ENCODE measurements at places on chromosomes 12 and 14.
A peak's percentile ranks its signal among the peaks of the same experiment; 100 is the strongest.

GRCh38 chr14:78951602-78952001 is 781.4 kb downstream of the NRXN3 start:
- no peak for DNase-seq

GRCh38 chr14:72292689-72293024 is 360.4 kb downstream of the RGS6 start:
- no peak for DNase-seq

- DNase-seq, result no peak
These were observed 72.2 kb downstream of the TSPAN8 start for GRCh38 chr12:71085575-71085974.

DNA sequence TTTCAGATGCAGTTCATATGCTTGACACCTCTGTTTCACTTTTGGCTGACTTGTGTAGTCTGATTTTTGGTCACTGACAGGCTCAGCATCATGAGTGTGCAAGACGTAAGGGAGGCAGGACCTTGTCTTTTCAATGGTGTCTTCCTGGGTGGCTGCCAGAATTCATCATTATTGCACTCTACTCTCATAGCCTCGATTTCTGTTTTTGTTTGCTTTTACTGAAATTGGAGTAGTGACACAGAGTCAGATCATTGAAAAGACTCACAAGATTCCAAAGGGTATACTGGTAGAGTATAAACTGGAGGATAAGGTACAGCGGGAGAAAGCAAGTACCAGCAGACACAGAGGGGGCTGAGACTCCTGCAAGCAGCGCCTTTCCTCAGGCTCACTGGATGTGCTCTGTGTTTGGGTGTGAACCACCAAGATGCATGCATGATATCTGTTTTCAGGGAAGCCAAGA is 126.3 kb upstream of the FGD4 start:
- no peak for DNase-seq

DNA sequence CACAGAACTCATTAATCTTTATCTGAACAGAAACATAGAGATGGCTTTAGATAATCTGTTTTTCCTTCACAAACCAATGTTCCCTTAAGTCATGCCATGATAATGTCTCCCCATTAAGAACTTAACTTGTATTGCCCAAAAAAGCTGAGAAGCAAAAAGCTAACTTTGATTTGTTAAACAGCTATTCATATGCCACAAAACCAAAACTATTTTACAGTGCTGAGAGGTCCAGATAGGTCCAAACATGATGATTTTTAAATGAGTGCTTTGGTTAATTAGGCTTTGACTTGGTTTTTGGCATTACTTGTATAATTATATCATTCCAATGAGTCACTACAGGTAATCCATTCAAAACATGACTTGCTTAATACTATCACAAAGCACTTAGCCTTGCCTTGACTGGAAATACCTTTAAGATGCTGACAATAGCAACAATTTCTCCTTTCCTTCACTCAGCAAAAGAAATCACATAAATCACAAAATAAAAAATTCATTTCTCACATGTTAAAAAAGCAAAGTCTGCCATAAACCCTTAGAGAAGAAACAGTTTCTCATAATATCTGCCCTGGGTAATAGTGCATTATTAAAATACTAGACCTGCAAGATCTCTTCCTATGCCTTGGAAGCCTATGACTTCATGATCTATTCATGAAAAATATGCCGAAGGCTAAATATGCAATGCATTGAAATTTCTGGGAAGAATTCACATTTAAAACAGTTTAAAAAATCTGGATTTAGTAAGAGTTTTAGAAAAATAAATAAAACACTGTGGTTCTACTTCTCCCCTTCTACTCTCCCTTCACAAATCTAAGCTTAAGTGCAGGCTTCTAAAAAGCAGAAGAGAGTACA is 52.0 kb upstream of the SAV1 start:
- no peak for DNase-seq

DNA sequence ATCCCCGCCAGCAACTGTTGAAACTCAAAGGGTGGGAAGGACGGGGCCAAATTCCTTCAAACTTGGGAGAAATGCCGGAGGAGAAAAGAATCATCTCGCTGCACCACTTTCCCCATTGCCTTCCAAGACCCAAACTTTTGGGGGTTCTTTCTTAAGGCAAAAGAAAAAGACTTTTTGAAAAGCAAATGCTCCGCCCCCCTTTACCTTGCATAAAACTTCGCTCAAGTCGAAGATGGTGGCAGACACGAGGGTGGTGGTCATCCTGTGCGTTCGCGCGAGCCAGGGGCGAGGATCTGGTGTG is 239 bp downstream of the ZFP36L1 start:
- DNase-seq, result no peak

DNA sequence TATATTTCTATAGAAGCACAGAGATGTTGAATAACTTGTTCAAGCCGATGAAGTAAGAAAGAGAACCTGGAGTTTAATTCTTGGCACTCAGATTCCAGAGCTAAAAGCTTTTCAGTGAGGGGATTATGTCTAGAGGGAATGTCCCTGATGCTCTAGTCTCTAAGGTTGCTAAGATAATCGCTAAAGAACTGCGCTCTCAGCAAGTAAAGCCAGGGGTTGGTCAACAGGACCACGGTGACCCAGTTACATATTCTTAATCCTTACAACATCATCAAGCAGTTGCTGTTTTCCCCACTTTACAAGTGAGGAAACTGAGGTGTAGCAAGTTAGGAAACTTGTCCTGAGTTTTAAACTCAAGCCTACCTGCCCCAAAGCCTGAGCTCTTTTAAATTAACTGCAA is 110.8 kb downstream of the DAD1 start:
- DNase-seq, result no peak

GRCh38 chr12:80798281-80798680 is 81.6 kb downstream of the MYF5 start:
- DNase-seq, result no peak

GRCh38 chr12:4975574-4975973 is 65.9 kb downstream of the KCNA1 start:
- no peak for DNase-seq

GRCh38 chr14:69318901-69319475 is 59.0 kb downstream of the GALNT16 start:
- no peak for DNase-seq

DNA sequence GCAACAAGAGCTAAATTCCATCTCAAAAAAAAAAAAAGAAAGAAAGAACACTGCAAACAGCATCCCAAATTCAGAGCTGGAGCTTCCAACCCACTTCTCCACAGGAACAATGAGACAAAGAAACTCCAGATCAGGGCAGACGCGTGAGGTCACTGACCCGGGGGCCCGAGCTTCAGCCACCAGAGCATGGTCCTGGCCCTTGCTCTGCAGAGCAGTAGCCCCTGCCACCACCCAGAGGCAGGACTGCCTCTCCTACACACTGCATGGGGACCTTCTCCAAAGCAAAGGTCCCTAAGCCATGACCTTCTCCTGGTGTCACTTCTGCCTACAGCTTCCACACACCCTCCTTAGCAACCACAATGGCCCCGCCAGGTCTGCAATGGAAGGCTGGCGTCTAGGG is 53.1 kb downstream of the CCNK start:
- no peak for DNase-seq

- no peak for DNase-seq
These were observed 634.9 kb downstream of the FSCB start for GRCh38 chr14:43872222-43872621.

DNA sequence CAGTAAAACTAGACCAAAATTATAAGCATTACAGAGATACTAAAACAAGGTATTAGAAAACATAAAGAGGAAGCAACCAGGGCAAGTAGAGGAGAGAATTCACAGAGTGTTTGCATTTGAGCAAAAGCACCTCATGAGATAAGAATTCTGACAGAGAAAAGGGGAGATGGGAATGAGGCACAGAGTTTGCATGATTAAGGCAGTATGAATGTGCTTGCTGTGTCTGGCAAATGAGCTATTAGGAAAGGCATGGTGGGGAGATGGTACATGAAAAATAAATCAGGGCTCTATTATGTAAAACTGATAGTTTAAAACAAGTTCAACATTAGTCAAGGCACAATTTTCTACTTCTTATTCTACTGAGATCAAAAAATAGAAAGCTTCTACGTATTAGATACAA is 23.1 kb downstream of the GARIN6 start:
- DNase-seq, result no peak

GRCh38 chr12:53120685-53121525 is 17.6 kb downstream of the SOAT2 start:
- DNase-seq, result no peak

- no peak for DNase-seq
These were observed at the start of gene KRT6A for GRCh38 chr12:52493172-52493571. Gene KRT6A, minus strand, starts transcription at chr12:52493257. Its CDS starts 69 bp downstream, at chr12:52493188.

- peak; percentile 23 for DNase-seq
These were observed 27.3 kb downstream of the FRS2 start for GRCh38 chr12:69497308-69498026.

- DNase-seq, result no peak
These were observed 218.4 kb downstream of the AEBP2 start for GRCh38 chr12:19657732-19658130.

- DNase-seq, result no peak
These were observed 1.4 kb upstream of the KLRC1 start for GRCh38 chr12:10454531-10454930.

- no peak for DNase-seq
These were observed 39.4 kb downstream of the TMTC1 start for GRCh38 chr12:29744365-29744764.

DNA sequence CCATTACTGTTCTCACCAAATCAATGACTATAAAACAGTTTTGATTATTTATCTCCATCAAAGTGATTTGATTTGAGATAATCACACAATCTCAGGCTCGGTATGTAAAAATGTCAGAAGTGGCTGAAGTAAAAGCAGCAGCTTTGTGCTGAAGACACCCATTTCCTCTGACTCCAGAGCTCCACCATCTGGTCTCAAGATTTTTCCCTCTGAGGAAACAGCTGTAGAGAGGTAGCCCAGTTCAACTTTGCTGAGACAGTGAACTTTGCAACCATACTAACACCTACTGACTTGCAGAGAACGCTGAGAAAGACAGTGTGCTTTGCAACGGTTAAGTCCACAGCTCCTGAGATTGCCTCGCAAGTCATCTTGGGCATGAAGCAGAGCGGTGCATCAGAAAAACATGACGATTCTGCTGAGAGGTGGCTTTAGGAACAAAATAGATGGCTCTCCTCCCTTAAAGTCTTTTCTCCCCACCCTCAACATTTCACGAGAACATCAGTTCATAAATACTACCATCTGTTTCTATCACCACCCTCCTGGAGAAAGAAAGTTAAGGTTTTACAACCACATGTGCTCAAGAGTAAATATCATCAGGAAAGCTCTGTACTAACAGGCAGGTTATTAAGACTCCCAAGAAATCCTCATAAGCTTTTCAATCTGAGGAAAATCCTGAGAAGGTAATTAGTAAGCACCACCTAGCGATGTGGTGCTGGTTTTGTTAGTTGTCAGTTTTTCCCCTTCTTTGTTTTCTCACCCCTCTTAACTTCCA is 34.8 kb downstream of the HIGD1C start:
- DNase-seq, result peak; percentile 39

GRCh38 chr12:89880690-89881350 is 172.2 kb upstream of the ATP2B1 start:
- DNase-seq, result peak; percentile 76

DNA sequence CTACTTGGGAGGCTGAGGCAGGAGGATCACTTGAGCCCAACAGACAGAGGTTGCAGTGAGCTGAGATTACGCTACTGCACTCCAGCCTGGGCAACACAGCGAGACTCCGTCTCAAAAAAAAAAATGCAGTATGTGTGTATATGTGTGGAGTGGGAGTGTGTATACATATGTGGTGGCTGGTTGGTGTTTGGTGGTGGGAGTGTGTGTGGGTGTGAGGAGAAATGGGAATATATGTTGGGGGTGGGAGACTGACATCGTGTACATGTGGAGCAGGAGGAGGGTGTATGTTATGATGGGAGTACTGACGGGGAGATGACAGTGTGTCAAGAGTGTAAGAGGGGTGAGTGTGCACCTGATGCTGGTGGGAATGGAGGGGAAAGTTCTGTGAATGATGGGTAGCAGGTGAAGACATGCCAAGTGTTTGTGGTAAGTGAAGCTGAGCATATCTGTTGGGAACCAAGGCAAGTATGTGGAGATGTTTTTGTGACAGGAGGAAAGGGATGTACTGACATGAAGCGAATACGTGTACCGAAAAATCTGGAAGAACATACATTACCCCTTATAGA is 4.2 kb downstream of the PNMA1 start:
- DNase-seq, result no peak

DNA sequence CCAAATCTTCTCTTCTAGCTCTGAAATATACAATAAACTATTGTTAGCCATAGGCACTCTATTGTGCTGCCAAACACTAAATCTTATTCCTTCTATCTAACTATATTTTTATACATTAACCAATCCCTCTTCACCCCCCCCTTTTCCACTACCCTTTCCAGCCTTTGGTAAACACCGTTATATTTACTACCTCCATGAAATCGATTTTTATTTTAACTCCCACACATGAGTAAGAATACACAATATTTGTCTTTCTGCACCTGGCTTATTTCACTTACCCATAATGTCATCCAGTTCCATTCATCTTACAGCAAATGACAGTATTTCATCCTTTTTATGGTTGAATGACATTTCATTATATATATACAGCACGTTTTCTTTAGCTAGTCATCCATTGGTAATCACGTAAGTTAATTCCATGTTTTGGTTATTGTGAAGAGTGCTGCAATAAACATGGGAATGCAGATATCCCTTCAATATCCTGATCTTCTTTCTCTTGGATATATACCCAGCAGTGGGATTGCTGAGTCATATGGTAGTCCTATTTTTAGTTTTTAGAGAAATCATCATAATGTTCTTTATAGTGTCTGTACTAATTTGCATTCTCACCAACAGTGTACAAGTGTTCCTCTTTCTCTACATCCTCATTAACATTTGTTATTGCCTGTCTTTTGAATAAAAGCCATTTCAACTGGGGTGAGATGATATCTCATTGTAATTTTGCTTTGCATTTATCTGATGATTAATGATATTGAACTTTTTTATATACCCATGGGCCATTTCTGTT is 34.2 kb upstream of the PLBD1 start:
- no peak for DNase-seq

DNA sequence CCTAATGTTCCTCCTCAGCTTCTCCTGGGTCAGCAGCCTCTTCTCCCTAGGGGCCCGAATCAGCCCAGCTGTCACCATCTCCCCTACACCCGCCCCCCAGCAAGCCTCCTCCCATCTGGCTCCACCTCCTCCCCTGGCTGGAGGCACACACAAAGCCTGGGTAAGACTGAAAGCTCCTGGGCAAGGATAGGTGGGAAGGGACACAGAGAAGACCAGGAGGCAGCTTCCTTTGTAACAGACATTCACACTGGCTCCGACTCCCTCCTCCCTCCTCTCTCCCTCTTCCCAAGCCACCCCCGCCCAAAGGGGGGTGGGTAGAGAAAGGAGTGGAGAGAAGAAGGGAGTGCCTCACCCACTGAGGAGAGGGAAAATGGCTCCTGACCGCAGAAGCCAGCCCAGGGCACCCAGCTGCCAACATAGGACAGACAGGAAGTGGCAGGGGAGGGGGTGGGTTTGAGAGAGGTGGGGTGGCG is 4.0 kb downstream of the CHD4 start:
- peak; percentile 58 for DNase-seq

GRCh38 chr12:39012870-39013269 is 107.5 kb upstream of the CPNE8 start:
- no peak for DNase-seq

All from activated CD4-positive, alpha-beta T cell treated with anti-CD3 and anti-CD28 coated beads, Interleukin-2, Interleukin-6, amounts not matched to agents 100 ng/mL and 50 ng/mL, durations not matched to agents 16 hours and 8 hours (primary cell).